ENCODE measurements at places on chromosomes 4 and X.
A peak's percentile ranks its signal among the peaks of the same experiment; 100 is the strongest.

DNA sequence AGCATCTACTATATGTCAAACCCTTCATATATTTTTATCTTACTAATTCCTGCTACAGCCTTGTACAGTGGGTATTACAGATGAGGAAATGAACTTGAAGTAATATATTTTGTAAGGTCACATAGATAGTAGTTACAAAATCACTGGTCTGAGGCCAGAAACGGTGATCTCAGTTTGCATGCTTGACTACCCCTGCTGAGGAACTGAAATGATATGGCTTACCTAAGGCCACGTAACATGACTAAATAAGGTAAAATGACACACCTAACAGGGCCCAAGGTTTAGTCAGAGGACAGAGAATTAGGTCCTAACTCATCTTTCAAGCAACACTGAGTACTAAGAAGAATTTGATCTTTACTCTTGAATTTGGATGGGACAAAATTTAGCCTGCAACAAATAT, 1.5 kb upstream of the COMMD8 start:
- DNase-seq = no peak

- DNase-seq = peak; percentile 75
These were observed 188.0 kb downstream of the STIM2 start for GRCh38 chr4:27048429-27049238.

- DNase-seq = peak; percentile 97
These were observed at the start of gene LAMTOR3 for GRCh38 chr4:99894161-99894997. Gene LAMTOR3 (minus strand): TSS chr4:99894427. CDS start chr4:99893963, 464 bp downstream.

GRCh38 chr4:150178161-150178560, 99.9 kb downstream of the DCLK2 start:
- DNase-seq = no peak

DNA sequence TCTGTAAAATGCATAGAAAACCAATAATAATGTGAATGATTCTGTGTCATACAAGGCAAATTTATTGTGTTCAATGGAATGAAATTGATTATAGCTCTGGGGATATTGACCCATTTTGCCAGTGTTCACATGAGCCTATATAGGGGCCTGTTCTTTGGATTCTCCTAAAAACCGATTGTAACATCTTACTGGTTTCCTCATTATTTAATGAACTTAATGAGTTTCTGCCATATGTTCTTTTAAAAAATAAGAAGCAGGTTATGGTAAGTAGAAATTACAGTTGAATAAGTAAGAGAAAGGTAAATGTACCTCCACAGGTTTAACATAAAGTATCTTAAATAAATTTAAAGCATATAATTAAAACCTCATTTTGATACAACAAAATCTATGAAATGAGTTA, 24.6 kb upstream of the ADGRL3 start:
- no peak for DNase-seq

- no peak for DNase-seq
These were observed 150.4 kb downstream of the FRAS1 start for GRCh38 chr4:78207541-78207940.

- no peak for DNase-seq
These were observed 217.4 kb upstream of the PITX2 start for GRCh38 chr4:110840221-110840654.
